ENCODE measurements at places on chromosomes 2 and 18.

- DNase-seq: peak; percentile 29
Measured at GRCh38 chr2:59585655-59586054, 967.8 kb downstream of the BCL11A start.

DNA sequence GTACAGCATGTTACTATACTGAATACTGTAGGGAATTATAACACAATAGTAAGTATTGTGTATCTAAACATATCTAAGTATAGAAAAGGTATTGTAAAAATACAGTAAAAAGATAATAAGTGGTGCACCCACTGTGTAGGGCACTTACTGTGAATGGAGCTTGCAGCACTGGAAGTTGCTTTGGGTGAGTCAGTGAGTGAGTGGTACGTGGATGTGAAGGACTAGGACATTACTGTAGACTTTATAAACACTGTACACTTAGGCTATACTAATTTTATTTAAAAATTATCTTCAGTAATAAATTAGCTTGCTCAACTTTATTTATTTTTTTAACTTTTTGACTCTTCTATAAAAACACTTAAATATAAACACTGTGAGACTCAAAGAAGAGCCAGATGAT lies 82.6 kb downstream of the MTA3 start:
- DNase-seq: no peak

DNA sequence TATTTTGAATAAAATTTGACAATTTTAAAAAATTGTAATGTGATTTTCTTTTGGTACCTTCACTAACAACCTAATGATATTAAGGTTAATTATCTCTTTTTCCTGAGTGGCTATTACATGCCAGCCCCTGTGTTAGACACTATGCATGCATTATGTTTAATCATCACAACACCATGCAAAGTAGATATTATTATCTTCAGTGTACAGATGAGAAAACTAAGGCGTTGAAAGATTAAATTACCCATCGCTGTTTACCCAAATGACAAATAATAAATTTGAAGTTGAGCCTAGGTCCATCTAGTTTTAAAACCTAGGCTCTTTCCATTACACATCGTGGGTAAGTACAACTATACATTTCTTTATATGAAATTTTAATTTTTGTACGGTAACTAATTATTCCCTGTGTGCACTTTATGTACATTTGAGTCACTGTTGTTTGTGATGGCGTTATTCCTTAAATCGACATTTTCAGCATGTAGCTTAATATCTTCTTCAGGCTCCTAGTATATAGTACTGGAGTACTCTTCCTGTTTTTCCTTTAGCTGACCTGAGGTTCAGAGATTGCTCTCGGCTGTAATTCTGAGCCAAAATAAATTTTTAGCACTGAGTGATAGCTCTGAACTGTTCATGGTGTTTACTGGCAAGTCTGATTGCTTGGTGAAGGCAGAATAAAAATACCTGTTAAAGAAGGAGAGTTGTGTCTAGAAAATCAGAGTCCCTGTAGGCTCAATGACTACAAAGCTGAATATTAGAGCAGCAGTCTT lies 13.9 kb upstream of the MBD2 start:
- no peak for DNase-seq

- DNase-seq: peak; percentile 73
Measured at GRCh38 chr2:196233021-196233804, 61.8 kb upstream of the STK17B start.

DNA sequence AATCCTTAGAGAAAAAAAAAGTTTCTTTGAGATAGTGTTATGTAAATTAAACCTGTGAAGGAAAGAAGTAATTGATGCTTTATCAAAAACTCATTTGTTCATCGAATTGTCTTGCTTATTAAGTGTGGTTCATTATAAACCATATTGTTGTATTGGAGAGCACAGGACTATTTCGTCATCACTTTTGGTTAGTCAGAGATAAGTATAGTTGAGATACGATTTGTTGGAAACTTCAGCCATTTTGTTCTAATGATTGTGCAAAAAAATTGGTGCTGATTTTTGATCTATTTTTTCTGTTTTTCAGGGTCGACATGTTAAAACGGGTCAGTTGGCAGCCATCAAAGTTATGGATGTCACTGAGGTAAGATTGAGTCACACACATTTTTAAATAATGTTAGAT lies 92.9 kb downstream of the MAP4K4 start:
- DNase-seq: no peak

- peak; percentile 18 for DNase-seq
Measured at GRCh38 chr18:22165603-22166068, 3.8 kb upstream of the GATA6 start.

GRCh38 chr18:72161691-72162090 lies 382.5 kb downstream of the CBLN2 start:
- no peak for DNase-seq

GRCh38 chr18:45774065-45774521 lies 50.1 kb downstream of the SLC14A1 start:
- DNase-seq: peak; percentile 41

DNA sequence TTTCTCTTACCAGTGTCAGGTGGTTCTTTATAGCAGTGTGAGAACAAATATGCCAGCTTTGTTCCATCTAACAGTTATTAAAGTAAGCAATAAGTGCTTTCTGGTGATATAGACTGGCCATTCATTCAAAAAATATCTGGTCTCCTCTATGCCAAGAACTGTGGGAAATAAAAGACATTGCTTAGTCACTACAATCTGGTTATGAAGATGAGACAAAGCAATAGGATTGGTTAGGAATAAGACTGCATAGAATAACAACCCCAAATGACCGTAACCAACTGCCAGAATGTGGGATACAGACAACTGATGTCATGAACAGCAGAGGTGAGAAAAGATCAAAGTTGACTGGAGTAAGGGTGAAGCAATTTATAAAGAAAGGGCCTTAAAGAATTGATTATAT lies 83.8 kb downstream of the MBD2 start:
- DNase-seq: no peak

DNA sequence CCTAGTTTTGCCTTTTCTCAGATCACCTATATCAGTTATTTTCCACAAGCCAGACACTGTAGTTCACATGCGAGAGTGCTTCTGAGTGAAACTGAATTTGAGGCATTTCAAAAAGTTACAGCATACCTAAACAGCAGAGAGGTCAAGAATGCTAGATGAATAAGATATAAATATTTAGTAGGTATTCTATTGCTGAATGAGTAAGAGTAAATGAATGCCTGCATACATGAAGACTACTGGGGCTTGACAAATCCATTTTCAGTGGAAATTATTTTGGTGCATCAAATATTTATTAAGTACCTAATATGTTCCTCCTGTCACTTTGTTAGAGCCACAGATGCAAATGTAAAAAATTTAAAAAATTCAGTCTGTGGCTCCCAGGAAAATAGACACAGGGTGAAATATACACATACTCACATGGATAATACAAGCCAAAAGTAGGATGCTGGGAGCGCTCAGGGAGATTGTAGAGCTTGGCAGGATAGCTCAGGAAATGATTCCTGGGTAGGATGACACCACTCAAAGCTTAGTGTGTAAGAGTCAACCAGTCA lies 27.6 kb upstream of the CDC42EP3 start:
- peak; percentile 76 for DNase-seq

DNA sequence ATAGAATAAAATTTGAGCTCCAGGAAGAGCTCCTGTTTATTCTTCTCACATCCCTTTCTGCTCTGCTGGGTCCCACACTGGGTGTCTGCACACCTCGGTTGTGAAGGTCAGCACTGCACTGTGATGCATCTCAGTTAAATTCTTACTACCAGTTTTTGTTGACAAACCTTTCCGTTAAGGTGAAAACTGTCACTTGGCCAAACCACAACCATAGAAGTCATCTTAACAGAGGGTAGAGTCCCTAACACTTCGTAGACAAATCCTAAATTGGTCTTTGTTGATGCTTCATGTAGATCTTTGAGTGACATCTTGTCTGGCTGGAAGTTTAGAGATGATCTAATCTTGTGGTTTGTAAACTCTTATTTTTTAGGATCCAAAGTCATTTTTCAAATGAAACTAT lies 167.4 kb upstream of the MAP3K20 start:
- no peak for DNase-seq

DNA sequence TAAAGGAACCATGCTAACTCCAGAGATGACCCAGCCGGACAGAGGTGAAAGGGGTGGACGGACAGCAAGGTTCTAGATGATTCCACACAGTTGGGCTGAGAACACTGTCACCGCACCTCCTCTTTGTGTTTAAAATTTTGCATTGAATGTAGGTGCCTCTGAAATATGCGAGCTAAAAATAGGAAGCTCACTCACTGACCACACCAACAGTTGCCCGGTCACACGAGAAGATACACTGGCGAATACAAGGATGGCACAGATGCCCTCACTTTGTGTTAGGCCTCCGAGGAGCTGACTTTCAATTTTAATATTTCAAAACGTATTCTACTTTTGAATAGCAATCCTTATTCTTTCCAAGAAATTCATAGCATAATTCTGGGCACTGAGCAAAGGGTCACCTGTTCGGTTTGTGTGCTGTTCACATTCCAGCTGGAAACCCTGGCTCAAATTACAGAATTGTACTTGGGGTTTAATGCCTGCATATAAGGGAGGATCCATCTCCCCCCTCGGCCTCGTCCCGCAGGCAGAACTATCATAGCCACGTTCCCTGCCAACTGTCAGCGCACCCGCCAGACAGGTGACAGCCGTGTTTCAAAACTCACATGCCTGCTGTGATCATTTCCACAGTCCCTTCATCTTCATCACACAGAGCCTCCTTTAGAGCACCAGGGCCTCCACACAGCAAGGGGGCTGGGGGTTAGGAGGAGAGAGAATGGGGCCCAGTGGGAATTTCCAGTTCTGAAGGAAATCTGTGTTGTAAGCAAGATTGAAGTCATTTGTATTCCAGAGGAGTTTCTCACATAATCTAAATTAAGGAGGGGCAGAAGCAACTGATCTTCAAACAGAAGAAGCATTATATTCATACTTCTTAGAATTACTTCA lies 48.2 kb downstream of the ADI1 start:
- peak; percentile 51 for DNase-seq

- DNase-seq: no peak
Measured at GRCh38 chr2:60818272-60818671, 62.2 kb downstream of the PAPOLG start.

- no peak for DNase-seq
Measured at GRCh38 chr2:231336236-231336635, 59.3 kb upstream of the B3GNT7 start.

- DNase-seq: no peak
Measured at GRCh38 chr2:150156876-150157275, 330.6 kb downstream of the RND3 start.

DNA sequence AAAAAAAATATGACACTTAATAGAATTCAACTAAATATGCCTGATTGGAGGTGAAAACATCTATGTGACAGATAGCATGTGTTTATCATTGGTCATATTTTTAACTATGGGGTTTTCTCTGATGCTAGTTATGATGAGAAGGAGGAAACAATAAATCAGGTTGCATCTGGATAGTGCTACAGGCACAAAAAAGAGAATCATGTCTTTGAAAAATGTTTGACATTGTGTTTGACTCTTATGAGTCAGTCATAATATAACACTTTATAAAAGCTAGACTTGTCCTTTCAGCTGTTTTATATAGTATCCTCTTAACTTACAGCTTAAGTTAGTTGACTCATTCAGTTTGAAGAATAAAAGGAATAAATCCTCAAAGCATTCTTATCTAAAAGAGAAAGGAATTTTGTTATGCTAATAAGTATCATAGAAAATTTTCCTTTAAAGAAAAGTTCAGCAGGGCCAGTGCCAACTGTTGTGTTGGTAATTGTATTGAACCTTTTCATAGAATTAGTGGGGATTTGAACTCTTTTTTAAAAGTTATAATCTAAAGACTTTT lies 78.4 kb upstream of the UBXN4 start:
- DNase-seq: no peak

GRCh38 chr18:11040823-11041656 lies 108.3 kb downstream of the PIEZO2 start:
- DNase-seq: peak; percentile 70

DNA sequence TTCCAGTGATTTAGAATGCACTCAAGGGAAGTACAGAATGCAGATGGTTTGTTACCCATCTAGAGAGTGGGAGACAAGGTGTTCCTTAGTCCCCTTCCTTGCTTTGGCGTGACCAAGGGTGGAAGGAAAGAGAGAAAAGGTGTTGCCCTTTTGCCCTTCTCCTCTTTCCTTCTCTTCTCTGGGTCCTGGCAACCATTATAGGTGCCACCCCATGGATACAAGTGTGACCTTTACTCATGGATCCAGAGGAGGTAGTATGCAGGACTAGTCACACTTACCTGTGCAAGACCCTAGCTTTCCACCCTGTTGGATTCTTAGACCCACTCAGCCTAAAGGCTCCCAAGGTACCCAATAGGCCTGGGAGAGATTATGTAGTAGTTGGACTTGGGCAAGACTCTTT lies 11.6 kb upstream of the RBFA start:
- DNase-seq: peak; percentile 42

DNA sequence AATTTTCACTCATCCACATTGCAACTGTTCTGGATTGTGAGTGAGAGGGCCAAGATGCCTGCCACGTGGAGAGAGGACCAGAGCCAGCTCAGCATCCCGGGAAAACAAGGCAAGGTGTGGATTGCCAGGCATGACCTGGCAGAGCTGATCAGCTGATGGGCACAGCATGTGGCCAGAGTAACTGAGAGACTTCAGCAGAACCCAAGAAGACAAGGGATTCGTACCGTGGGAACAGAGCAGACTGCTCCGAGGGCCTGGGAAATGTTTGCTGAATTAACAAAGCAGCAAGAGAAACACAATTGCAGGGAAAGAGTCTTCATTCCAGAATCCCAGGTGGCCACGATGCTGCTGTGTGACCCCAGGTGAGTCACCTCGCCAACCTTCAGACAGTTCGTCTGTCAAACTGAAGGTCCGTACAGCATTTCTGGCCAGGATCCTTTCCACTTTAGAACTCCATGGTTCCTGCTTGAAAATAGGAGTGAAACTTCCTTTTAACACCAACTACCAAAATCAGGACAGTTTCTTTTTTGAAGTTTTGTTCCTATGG lies 26.3 kb upstream of the POMC start:
- DNase-seq: peak; percentile 10

- no peak for DNase-seq
Measured at GRCh38 chr2:221616561-221616960, 44.5 kb upstream of the EPHA4 start.

GRCh38 chr18:8322486-8322885 lies 286.8 kb upstream of the RAB12 start:
- DNase-seq: no peak

- DNase-seq: peak; percentile 83
Measured at GRCh38 chr18:33010149-33010548, 237.3 kb upstream of the KLHL14 start.

- no peak for DNase-seq
Measured at GRCh38 chr18:8081872-8082553, 514.9 kb downstream of the PTPRM start.

Measured in astrocyte of the hippocampus (primary cell).